ENCODE measurements at places on chromosomes 13 and 19. TPM values are rescaled to one million over a fixed set of nuclear protein-coding genes. Genes with fewer than 3 reads are reported as not detected.

Gene ZNF582
- total RNA-seq = 4.1 TPM

Gene CGB2
- total RNA-seq = not detected

Gene SERPINE3
- total RNA-seq = not detected

Gene OR10H1
- total RNA-seq = not detected

Gene KCNN4
- 1.8 TPM for total RNA-seq

Gene AMER2
- total RNA-seq = not detected

DNA sequence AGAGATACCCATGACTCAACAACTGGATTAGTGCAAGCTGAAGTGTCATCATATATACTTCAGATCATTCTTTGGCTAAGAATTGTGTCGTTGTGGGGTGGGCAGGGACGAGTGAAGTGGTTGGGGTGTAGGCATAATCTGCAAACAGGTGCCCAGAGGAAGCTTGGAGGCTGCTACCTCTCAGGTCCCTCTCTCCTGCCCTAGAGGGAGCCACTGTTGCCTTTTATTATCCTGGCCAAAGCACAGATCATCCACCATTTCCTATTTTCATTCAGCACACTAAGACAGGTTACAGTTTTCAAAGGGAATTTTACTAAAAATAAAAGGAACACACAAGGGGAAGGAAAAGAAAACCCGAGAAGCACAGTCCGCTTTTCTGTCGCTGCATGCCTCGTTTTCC lies 126.6 kb downstream of the HS6ST3 start:
- H3K36me3 ChIP-seq = no peaks in the 10 kb centered on the region
- no peak for DNase-seq
- H3K4me3 ChIP-seq = no peak overlapping the region
- no peak overlapping the region for H3K27ac ChIP-seq
- no peaks in the 10 kb centered on the region for H3K4me1 ChIP-seq

GRCh38 chr13:110665491-110666254 lies 40.2 kb downstream of the CARS2 start:
- no peak overlapping the region for H3K27ac ChIP-seq
- H3K36me3 ChIP-seq = peaks cover 96% of the 10 kb centered on the region
- no peaks in the 10 kb centered on the region for H3K4me1 ChIP-seq
- no peaks in the 10 kb centered on the region for H3K27me3 ChIP-seq
- DNase-seq = no peak

DNA sequence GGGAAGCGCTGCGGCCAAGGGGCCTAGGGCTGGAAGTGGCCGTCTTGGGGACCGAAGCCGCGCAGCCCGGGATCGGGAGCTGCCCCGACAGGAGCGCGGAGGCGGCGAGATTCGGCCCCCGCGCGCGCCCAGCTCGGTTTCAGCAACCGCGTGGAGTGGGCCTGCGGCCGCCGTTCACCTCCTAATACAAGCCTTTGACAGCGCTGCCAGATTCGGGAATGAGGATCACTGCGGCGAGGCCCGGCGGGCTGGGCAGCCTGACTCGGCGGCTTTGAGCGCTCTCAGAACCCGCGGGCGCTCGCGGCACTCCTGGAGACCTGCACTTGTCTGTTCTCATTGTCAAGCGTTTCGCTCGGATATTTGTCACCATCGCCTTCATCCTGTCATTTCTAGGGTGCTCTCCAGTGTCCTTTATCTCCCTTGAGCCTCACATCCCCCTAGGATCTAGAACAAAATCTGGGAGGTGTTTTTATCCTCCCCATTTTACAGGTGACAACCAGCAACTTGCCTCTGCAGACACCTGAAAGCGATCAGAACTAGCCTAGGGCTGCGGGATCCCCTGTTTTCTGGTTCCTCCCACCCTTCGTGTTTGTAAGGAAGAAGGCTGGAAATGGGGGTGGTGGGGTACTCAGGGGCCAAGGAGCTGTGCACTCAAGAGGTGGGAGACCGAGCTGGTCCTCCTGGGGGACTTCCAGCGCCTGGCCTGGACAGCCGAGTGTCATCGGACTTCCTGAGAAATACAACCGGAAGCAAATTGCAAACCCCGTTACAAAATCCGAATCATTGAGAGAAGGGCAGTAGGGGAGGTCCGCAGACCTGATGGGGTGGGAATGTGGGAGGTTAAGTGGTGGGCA lies 1.5 kb upstream of the CDX2 start:
- H3K27me3 ChIP-seq = peaks cover 66% of the 10 kb centered on the region
- no peak for DNase-seq
- no peak overlapping the region for H3K27ac ChIP-seq
- no peaks in the 10 kb centered on the region for H3K36me3 ChIP-seq
